NCI-H2029 treated with DMSO at 0.1 percent for 48 hours (cell line): ENCODE measurements at places on chromosomes 7 and 10.

GRCh38 chr7:50954716-50955115 is 172.0 kb upstream of the GRB10 start:
- no peak for DNase-seq

- DNase-seq: no peak
These were observed 165.7 kb upstream of the FZD1 start for GRCh38 chr7:91098566-91098965.

DNA sequence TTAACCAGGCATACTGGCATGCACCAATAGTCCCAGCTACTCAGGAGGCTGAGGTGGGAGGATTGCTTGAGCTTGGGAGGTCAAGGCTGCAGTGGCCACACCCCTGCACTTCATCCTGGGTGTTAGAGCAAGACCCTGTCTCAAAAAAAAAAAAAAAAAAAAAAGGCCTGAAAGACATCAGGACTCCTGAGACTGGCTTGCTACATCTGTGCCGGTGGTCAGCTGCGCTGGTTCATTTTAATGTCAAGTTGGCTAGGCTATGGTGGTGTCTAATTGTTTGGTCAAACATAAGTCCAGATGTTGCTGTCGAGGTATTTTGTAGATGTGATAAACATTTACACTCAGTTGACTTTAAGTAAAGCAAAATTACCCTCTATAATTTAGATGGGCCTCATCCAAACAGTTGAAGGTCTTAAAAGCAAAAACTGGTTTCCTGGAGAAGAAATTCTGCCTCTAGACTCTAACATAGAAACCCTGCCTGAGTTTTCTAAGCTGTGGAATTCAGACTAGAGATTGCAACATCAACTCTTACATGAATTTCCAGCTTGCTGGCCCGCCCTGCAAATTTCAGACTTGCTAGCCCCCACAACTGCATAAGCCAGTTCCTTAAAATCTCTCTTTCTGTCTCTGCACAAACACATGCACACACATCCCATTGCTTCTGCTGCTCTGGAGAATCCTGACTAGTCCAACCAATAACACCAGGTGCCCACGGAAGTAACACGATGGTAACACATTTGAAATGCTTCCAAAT is 18.2 kb downstream of the MYOF start:
- DNase-seq: no peak

DNA sequence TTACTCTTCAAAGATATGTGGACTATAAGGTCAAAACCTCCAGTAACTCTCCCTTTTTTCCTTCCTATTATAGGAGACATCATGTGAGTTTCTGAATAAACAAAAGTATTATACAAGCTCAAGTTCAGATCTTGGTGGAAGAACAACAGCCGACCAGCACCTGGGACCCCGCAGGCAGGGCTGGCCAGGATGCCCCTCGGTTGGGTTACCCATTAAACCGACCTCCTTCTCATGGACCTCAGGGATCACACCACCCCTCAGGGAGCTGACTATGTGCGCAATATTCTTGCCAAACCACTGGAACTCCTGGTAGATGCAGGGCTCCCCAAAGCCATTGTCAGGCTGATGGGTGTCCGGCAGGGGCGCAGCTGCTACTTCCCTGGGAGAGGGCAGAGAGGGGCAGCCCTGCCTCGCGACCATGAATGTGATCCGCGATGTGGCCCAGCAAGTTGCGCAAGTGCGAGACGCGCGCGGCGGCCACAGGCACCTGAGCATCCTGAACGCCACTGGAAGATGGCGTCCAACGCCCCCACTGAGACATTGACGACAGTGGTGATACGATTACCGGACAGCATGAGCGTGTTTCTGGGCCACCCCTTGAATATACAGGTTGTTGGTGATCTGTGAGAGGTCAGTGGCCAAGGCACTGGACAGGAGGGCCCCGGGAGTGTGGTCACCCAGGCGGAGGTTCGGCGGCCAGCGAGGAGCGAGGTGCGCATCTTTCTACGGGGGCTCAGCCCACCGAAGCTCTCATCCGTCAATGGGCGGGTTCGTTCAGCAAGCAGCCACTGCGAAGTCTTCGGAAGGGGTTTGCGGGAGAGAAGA is 161.3 kb downstream of the IPMK start:
- DNase-seq: no peak

GRCh38 chr10:127275793-127276450 is 79.5 kb upstream of the INSYN2A start:
- no peak for DNase-seq

DNA sequence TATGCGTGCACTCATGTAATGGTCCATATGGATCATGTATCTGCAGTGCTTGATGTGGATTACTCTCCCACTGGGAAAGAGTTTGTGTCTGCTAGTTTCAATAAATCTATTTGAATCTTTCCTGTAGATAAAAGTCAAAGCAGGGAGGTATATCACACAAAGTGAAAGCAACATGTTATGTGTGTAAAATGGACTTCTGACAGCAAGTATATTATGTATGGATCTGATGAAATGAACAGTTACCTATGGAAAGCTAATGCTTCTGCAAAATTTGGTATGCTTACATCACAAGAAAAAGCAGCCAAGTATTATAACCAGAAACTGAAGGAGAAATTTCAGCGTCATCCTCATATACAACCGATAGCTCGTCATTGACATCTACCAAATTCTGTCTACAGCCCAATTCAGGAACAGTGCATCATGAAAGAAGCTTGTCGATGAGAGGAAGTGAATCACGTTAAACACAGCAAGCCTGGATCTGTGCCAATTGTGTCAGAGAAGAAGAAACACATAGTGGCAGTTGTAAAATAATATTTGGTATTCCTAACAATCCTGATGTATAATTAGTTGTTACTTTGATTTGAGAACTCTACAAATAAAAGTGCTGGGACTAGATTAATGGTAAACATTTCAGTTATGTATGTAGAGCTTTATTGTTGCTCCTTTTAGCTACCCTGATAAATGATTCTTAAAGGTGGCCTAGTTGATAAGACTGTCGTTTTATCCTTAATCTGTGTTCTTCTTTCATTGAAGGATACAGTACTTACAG is 14.2 kb upstream of the SYPL1 start:
- no peak for DNase-seq

GRCh38 chr10:15775513-15775912 is 55.8 kb upstream of the ITGA8 start:
- no peak for DNase-seq

DNA sequence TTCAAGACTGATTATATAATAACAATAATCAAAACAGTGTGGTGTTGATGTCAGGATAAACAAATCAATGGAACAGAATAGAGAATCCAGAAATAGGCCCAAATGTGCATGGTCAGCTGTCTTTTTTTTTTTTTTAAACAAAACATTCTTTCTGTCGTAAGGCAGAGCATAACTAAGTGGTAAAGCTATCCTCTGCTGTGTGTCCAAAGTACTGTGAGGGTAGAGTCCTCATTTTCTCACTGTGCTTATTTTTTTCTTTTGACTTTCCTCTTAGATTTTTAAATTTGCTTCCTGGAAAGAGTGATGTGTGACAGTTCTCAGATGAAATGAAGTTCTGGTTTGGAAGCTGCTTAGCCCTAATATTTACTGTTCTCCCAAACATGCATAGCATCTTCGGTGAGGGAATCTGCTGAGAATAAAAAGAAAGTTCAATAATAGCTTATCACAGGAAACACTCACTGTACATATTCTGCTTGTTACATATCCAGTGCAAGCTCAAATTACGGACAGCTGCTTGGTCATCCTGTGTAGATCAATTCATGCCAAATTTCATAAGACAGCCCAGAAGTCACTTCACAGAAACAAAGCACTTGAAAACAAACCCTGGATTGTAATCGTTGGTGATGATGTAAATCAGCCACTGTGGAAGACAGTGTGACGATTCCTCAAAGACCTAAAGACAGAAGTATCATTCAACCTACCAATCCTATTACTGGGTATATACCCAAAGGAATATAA is 423.9 kb downstream of the NEBL start:
- DNase-seq: no peak

DNA sequence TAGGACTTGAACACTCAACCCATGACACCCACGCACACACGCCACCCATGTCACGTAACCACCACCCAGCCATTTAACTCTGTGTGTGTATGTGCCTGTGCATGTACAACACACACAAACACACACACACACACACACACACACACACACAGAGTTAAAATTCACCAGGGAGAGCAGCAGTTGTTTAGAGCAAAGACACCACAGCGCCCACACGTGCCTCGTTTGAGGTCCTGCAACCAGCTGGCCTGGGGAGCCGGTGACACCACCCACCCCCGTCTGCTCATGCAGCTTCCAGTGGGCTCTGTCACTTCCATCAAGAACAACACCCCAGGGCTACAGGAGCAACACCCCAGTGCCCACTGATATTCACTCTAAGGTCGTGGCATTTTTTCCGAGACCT is 97.4 kb downstream of the ELFN1 start:
- no peak for DNase-seq

GRCh38 chr7:26686448-26686981 is 177.9 kb downstream of the SKAP2 start:
- peak; percentile 33 for DNase-seq

- no peak for DNase-seq
These were observed 59.3 kb upstream of the IL6 start for GRCh38 chr7:22667562-22668239.

DNA sequence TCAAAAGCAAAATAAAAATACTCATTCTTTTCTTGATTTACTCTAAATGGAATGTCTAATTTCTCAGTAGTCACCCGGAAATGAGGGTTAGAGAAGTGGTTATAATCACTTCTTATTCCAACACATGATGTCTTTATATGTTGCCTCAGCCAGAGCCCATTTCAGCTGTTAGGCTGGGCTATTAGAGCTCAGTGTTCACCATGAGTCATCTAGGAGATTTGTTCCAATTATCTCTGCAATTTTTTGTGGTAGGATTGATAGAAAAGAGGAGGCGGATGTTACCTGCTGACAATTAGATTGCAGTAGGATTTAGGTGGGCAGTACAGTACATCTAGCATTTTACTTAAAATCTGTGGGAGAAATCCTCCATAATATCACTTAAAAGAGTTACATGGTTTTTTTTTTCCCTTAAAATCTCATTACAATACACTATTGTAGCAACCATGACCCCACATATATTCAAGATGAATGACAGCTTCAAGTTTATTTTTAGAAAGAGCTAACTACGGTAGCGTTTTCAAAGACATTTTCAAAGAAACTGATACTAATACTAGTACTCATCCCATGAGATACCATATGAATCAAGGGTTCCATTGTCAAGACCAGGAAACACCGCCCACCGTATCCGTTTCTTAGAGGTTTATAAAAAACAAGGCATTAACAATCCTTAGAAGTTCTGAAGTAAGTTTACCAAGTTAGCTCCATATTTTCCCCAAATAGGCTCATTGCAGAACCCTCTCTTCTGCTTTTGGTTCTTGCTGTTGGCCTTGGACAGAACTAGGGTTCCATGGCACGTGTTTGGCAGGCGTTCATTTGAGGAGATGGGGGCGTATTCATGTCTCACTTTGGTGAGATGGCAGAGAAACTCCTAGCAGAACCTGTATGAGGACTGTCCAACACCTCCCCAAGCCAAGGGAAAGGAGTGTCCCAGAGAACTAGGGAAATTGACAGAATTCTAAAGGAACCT is 10.4 kb downstream of the CPA2 start:
- DNase-seq: no peak

GRCh38 chr10:62059217-62059920 is 157.9 kb downstream of the ARID5B start:
- no peak for DNase-seq

GRCh38 chr10:127534496-127534895 is 14.6 kb upstream of the NPS start:
- no peak for DNase-seq

GRCh38 chr10:127210936-127211466 is 14.6 kb upstream of the INSYN2A start:
- DNase-seq: no peak
